ENCODE measurements at places on chromosomes 5 and 9. TPM values are rescaled to one million over a fixed set of nuclear protein-coding genes. Genes with fewer than 3 reads are reported as not detected.
A peak's percentile ranks its signal among the peaks of the same experiment; 100 is the strongest.

Gene C9
- 0.13 TPM for total RNA-seq

Gene TERT
- total RNA-seq, result 21.5 TPM

Gene AMBP
- 2.3 TPM for total RNA-seq

Gene SLC25A2
- total RNA-seq, result 0.58 TPM

DNA sequence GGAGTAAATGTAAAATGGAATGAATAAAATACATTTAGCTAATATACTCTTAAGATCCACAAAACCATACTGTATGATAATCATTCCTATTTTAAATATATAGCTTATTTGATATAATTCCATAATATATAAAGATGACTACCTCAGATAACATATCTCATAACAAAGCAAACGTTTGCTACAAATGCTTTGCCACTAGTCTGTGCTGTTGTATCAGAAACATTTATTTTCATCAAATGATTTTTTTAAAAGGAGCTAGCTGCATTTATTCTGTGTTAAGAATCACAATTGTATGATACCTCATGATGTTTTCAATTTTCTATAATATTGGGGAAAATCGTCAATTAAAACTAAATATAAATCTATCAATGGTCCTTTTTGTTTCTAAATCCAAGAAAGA, 567.2 kb downstream of the PTPRD start:
- DNase-seq, result no peak
- H3K27me3 ChIP-seq, result no peaks in the 10 kb centered on the region
- no peak overlapping the region for H3K27ac ChIP-seq

DNA sequence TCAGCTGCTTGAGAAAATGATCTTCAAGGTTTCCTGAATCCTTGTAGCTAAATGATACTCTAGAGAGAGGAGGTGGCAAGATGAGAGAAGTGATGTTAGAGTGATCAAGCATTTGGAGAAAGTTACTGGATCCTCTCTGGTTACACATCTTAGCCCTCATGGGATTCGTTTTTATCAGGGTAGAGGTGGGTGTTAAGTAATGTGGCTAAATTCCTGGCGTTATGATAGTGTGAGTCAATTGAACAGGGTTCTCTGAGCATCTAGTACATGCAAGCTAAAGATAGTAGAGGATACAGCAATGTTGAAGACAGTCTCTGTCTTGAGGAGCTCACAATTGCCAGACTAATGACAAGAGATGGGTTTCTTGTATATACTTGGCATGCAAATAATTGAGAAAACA, 123.7 kb downstream of the PSD2 start:
- no peak for DNase-seq
- H3K27me3 ChIP-seq, result no peaks in the 10 kb centered on the region
- no peak overlapping the region for H3K27ac ChIP-seq

GRCh38 chr9:100281676-100282387, 70.9 kb downstream of the TEX10 start:
- H3K27me3 ChIP-seq, result no peaks in the 10 kb centered on the region
- DNase-seq, result no peak
- H3K4me1 ChIP-seq, result no peaks in the 10 kb centered on the region
- no peak overlapping the region for H3K27ac ChIP-seq

- no peaks in the 10 kb centered on the region for H3K36me3 ChIP-seq
- peak overlapping the region; percentile 55 for H3K27ac ChIP-seq
- DNase-seq, result no peak
Measured at GRCh38 chr5:181160152-181160754, 12.9 kb downstream of the OR2V2 start.

DNA sequence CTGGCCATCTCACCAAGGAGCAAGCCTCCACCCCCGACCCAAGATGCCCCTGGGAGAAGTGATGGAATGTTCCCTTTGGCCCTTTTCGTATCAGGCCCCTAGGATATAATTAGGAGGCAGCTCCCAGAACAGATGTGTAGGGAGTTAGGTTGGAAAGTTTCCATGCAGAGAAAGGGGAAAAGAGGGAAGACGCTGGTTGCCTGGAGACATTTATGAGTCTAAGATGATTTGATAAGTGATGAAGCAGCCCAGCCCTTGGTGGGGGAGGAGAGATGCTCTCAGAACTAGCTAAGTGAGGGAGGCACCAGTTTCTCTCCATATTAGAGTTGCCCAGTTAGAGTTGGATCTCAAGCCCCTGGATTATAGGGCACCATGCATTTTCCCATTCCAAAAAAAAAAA, 137.5 kb downstream of the GNA14 start:
- no peaks in the 10 kb centered on the region for H3K36me3 ChIP-seq
- no peak overlapping the region for H3K4me3 ChIP-seq
- no peaks in the 10 kb centered on the region for H3K4me1 ChIP-seq
- no peak for DNase-seq

DNA sequence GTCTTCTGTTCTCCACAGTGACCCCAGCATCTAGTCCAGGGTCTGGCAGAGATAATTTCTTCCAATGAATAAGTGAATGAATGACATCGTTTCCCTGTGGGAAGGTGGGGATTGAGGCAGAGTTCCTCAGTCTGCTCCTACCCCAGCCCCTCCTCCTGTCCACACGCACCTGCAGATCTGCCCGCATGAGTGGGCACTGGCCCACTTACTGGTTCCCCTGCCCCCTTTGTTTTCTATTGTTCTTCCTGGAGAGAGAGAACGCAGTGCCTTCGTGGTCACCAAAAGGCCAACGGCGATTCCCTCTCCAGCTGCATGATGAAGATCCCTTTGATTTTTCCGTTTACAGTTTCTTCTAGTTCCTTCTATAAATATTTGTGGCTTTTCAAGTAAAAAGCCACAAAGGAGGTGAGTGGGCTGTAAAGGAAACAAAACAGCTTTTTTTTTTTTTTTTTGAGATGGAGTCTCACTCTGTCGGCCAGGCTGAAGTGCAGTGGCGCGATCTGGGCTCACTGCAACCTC, 5.8 kb upstream of the FPGS start:
- peaks cover 5% of the 10 kb centered on the region for H3K36me3 ChIP-seq
- no peak overlapping the region for H3K27ac ChIP-seq
- no peak for DNase-seq
- H3K4me3 ChIP-seq, result no peak overlapping the region
- no peaks in the 10 kb centered on the region for H3K27me3 ChIP-seq

GRCh38 chr9:72363908-72364678, 915 bp downstream of the ZFAND5 start:
- no peaks in the 10 kb centered on the region for H3K27me3 ChIP-seq
- peaks cover 4% of the 10 kb centered on the region for H3K4me1 ChIP-seq
- DNase-seq, result no peak
- 0 out of 2 replicates have a peak, but pooled peaks cover 7% of the 10 kb centered on the region for H3K36me3 ChIP-seq
- H3K4me3 ChIP-seq, result peak overlapping the region; percentile 91

- no peaks in the 10 kb centered on the region for H3K4me1 ChIP-seq
- H3K27ac ChIP-seq, result no peak overlapping the region
- H3K4me3 ChIP-seq, result no peak overlapping the region
- DNase-seq, result no peak
Measured at GRCh38 chr5:89204756-89205155, 321.8 kb upstream of the MEF2C start.

- DNase-seq, result no peak
- no peaks in the 10 kb centered on the region for H3K27me3 ChIP-seq
- no peaks in the 10 kb centered on the region for H3K36me3 ChIP-seq
Measured at GRCh38 chr5:136034984-136035383, 6.2 kb downstream of the TGFBI start.

GRCh38 chr5:159032656-159033350, 66.9 kb downstream of the EBF1 start:
- H3K4me3 ChIP-seq, result no peak overlapping the region
- H3K27me3 ChIP-seq, result no peaks in the 10 kb centered on the region
- H3K27ac ChIP-seq, result peak overlapping the region; percentile 42
- no peak for DNase-seq
- no peaks in the 10 kb centered on the region for H3K36me3 ChIP-seq
- H3K4me1 ChIP-seq, result peaks cover 27% of the 10 kb centered on the region

Measured in GM12878 (cell line).